NCI-H748 treated with DMSO at 0.1 percent for 48 hours (cell line): ENCODE measurements at places on chromosomes 11 and 22.

GRCh38 chr11:131248588-131248987, 121.8 kb upstream of the NTM start:
- no peak for DNase-seq

DNA sequence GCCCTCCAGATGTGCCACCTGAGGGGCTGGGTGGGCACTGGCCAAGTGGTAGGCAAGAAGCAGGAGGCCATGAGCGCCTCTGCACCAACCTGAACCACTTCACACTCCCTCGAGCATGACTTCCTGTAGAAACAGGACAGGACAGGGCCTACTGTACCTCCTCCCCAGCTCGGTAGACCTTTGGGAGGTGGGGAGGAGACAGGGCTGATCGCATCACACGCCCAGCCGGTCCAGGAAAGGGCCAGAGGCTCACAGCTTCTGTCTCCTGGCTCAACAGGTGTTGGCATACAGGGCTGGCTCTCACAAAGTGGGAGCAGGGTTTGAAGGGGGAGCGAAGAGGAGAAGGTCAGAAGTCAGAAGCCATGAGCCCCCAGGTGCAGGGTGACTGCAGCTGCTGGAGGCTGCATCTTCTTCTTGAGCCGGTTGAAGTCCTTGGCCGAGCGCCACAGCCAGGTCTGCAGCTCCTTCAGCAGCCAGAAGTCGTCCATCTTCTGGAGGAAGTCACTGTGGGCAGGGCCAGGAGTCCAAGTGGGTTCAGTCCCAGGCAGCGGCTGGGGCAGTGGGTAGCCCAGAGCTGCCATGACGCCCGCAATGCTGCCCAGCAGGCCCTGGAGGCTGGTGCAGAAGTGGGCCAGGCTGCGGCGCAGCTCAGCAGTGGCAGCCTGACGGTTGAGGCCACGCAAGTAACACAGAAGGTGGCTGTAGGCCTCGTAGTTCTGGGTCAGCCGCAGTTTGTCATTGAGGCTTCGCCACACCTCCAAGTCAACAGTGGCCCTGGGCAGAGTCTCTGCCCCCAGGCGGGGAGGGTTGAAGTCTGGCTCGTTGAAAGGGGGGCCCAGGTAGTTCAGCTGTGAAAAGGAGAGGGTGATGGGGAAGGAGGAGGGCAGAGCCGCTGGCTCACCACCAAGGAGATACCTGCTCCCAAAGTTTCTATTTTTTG, 8.3 kb downstream of the CLCF1 start:
- DNase-seq: no peak

- DNase-seq: no peak
Measured at GRCh38 chr11:31856248-31856647, 45.1 kb upstream of the PAX6 start.

GRCh38 chr22:19962246-19962908, 20.8 kb upstream of the TXNRD2 start:
- no peak for DNase-seq

- peak; percentile 52 for DNase-seq
Measured at GRCh38 chr22:26763633-26764361, 106.4 kb downstream of the MIAT start.

DNA sequence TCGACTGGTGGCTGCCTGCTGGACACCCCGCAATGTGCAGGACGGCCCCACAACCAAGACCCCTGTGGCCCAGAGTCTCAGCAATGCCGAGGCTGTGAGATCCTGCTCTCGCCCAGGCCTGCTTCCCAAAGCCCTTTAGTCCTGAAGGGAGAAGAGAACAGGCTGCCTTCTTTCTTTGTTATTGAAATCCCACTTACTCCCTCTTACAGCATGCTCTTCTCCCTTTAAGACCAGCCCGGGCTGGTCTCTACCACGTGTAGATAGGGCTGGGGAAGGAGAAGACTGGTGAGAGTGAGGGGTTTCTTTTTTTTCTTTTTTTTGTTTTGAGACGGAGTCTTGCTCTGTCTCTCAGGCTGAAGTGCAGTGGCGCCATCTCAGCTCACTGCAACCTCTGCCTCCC, 21.3 kb downstream of the TMEM45B start:
- no peak for DNase-seq
